NCI-H82 (cell line): ENCODE measurements at places on chromosomes 6 and 20.

DNA sequence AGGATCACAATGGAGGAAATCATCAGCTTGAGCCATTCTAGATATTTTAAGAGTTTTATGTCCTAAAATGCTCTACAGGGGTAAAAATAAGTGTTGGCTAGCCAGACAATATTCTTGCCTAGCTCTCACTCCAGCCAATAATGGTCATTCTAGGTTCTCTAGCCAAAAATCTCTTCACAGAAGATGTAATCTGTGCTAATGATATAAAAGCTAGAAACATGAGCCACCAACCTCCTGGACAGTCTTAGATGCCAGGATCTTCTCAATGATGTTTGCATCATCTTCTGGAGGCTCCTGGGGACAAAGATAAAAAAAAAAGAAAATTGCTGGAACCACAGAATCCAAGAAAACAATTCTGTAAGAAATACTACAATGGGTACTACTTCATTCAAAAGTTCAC is 119.1 kb downstream of the CHD6 start:
- no peak for DNase-seq

GRCh38 chr20:8621001-8621400 is 447.9 kb upstream of the PLCB4 start:
- no peak for DNase-seq

GRCh38 chr20:56986931-56987720 is 279.3 kb downstream of the BMP7 start:
- no peak for DNase-seq

DNA sequence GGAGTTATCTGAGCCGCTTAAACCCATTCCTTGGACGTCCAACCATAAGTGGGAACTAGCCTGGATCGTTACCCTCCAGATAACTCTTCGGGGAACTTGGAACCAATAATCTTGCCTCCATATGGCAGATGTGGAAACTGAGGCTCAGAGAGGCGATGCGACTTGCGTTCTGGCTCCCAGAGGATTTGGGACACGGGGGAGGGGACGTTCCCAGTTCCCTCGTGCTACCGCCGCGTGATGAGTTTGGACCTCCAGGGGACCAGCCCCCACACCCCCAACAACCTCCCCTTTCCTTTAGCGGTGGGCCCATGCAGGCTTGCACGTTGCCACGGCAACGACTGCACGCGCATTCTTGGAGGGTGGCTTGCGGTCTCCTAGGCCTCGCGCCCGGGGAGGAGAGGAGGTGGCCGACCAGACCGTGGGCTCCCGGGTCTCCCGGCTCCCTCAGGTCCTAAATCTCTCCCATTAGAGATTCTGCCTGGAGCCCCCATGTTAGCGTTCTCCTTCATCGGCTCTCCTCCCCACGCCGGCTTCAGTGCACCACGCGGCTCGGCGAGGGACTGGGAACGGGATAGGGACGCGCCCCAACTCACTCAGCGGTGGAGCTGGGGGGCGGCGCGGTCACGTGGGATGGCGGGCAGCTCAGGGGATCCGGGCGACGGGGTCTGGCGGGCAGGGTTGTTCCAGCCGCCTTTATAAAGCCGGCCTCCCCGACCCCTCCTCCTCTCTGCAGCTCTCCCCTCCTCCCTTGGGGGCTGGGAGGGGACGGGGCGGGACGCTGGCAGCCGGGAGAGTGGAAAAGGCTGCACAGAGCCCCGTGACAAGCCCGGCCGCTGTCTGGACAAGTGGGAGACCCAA is at the start of gene PLTP:
TSS of gene PLTP (minus strand) at position 670 of the 858 bp plus-strand sequence. CDS start 703 bp downstream, outside the sequence.
- DNase-seq = peak; percentile 90

DNA sequence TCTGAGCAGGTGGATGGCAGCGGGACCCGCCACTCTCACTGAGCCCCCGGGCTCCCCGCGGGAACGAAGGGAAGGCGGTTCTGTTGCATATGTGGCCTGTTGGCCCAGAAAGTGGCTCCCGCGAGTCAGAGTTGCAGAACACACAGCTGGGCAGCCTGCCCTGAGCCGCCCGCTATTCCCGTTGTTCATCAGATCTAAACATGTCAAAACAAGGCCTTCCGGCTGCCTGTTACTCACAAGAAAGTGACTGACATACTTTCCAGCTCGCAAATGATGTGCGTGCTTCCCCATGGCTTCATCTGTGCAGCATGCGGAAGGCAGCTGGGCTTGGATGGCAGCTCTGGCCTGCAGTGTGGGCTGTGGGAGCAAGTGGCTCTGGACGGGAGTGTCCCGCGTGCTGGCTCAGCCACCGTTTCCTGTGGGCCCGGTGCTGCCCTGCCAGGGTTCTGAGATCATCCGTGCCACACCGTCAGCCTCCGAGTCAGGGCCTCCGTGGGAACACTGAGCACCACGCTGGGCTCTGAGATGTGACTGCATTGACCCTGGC is 227.3 kb downstream of the ERMARD start:
- DNase-seq = no peak

GRCh38 chr6:47363736-47364135 is 54.0 kb upstream of the TNFRSF21 start:
- no peak for DNase-seq

DNA sequence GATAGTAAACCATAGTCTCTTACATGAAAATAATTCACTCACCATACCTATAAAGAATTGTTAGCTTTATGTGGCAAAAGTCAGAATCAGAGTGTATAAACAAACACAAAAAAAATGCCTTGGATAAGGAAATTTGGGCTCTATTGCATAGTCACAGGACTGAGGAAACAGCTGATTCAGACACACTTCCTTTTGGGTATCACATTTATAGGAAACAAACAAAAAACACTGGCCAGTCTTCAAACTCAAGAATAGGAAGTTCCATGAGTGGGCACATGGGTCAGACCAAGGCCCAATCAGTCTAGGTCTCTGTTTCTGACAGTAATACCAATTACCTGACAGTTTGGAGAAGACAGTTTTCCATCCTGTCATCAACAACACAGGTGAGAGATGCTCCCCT is 8.0 kb downstream of the SLC18B1 start:
- no peak for DNase-seq

DNA sequence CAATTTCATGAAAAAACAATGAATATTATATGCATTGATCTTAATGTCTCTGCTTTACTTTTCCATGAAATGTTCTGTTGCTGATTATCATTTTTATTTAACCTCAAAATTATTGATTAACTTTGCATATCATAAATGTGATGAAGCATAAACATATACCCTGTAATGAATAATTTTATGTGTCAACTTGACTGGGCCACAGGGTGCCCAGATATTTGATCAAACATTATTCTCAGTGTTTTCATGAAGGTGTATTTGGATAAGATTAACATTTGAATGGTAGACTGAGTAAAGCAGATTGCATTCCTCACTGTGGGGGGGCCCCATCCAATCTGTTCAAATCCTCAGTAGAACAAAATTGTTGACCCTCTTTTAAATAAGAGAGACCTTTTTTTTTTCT is 265.2 kb downstream of the CENPW start:
- DNase-seq = no peak

DNA sequence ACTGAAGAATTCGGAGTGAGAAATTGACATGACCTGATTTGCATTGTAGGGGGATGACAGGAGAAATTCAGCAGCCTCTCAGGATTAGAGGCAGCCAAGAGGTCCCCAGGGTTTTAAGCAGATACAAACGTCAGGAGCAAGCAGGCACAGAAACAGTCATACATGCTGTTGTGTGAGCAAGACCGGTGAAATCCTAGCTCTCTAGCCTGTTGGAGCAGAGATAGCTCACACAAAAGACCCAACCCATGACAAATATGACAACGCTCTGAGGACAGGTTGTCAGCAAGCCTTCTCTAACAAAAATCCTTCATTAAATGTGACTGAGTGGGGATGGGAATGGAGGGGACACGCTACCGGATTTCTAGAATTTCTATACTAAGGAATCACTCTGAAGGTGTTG is 23.0 kb upstream of the AKAP12 start:
- peak; percentile 27 for DNase-seq

DNA sequence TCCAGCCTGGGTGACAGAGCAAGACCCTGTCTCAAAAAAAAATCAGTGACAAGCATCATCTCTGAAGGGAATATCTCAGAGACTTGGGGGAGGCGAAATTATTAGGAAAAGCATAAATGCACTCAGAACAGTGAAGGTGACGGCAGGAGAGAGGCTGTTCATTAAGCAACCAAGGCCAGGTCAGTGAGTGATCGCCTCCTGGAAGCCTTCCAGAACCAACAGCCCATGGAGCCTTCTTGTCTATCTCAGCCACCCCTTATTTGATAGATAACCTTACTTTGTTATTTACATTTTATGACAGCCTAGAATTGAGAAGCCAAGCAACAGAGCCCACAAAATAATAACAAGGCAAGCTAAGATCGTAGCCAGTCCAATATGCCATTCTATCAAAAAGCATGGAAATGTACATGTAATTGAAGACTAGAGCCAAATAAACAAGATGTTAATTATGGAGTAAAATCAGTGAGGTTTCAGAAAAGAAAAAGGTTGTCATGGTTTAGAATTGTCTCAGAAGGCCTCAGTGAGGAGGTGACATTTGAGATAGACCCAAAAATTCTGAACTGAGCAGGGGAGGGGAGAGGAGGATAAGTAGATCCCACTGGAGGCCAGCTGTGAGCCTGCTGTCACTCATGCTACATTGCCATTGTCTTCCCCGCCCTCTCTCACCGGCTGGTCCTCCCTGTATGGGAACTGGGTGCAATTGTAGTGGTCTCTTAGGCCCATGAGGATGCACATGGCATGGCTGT is 17.8 kb downstream of the BNIP5 start:
- DNase-seq = peak; percentile 90

DNA sequence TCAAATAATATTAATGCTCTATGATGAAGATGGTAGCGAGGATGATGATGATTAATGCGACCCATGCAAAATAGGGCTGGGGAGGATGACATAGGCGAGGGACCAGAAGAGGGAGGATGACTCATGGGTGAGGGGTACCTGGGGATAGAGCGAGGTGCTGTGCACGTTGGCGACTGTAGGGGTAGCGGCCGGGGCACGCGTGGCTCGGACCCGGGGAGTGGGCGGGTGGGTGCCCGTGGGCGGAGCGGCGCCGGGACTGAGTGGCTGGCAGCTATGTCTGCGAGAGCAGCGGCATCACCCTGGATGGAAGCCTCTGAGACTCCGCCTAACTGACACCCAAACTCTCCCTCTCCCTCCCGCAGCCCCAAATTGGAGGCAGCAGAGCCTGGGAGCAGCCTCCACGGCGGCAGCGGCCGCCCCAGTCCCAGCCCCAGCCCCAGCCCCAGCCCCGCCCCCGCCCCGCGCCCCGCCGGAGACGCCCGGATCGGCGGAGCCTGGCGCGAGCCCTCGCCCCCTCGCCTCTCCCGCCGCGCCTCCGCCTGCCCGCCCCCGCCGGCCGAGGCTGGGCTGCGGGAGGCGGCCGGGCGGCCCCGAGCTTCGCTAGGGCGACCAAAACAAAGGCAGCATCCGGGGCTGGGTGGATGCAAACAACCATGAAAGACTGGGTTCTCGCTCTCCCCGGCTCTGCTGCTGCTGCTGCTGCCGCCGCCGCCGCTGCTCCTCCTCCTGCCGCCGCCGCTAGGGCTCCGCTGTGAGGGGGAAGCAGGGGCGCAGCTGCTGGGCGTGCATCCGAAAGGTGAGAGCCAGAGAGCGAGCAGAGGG is at the start of gene RIMS1:
TSS of gene RIMS1 (plus strand) at position 367 of the 822 bp plus-strand sequence. CDS start 474 bp downstream, outside the sequence.
- DNase-seq = peak; percentile 54

- no peak for DNase-seq
These were observed 387.8 kb downstream of the CD83 start for GRCh38 chr6:14505401-14505800.

GRCh38 chr6:134774201-134774638 is 175.7 kb downstream of the ALDH8A1 start:
- DNase-seq = no peak

- DNase-seq = no peak
These were observed 59.3 kb upstream of the AKAP12 start for GRCh38 chr6:151180330-151181048.

- no peak for DNase-seq
These were observed 90.0 kb upstream of the MAFB start for GRCh38 chr20:40778894-40779496.

GRCh38 chr6:44457596-44457995 is 70.1 kb downstream of the CDC5L start:
- no peak for DNase-seq

DNA sequence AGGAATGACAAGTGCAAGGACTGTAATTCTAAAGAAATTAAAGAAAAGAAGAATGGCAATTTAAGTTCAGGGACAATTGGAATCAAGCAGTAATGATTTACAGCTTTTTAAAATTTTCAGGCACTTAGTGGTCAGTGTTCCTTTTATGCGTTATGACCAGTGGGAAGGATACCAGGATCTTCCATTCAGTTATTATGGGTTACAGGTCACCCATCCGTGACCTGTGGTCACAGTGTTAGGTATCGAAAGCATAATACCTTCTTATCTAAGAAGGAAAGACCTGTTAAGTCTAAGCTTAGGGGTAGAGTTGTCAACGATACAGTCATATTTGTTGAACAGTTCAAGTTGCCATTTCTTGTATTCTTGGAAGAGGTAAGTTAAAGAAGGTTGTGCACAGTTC is 253.8 kb downstream of the LAMA2 start:
- no peak for DNase-seq

DNA sequence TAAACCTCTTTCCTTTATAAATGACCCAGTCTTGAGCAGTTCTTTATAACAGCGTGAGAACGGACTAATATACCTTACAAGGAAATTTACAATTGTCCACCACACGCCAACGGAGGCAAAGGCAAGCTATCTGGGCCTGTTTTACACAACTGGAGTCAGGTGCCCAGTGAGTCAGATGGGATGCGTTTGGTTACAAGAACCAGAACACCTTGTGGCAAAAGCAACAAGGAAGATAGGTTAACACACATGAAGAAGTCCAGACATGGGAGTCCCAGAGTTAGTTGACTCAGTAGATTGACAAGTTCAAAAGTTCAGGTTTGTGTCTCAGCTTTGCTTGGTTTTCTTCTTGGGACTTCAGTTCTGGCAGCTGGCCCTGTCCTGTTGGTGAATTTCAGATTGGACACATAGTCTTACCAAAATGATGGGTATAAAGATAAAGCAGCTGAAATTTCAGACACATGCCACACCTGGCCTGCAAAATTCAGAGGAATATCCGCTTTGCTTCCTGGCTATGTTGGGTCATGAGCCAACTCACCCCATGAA is 97.9 kb downstream of the PXDC1 start:
- DNase-seq = no peak

GRCh38 chr6:51983564-51983963 is 103.8 kb downstream of the PKHD1 start:
- DNase-seq = no peak

GRCh38 chr6:131683479-131683878 is 17.7 kb downstream of the OR2A4 start:
- no peak for DNase-seq

- DNase-seq = no peak
These were observed 460.9 kb upstream of the SULF2 start for GRCh38 chr20:48246061-48246790.

GRCh38 chr6:3929281-3929798 is 80.2 kb downstream of the FAM50B start:
- no peak for DNase-seq

DNA sequence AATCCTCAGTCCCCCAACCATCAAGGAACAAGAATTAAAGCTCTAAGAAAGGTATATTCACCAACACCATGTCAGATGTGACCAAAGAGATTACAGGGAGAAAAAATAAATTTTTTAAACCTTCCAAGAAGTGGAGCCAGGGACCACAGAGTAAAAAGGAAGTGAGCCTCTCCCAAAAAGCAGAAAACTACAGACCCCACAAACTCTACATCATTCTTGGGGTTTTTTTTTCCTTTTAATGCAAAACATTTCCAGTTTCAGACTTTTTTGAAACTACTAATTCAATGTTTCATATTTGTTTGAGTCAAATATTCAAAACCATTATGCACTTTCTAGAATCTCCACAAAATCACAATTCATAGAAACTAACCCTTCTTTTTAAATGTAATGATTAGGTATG is 6.8 kb upstream of the IL17F start:
- DNase-seq = no peak
